ENCODE measurements at places on chromosomes 6 and 20.

DNA sequence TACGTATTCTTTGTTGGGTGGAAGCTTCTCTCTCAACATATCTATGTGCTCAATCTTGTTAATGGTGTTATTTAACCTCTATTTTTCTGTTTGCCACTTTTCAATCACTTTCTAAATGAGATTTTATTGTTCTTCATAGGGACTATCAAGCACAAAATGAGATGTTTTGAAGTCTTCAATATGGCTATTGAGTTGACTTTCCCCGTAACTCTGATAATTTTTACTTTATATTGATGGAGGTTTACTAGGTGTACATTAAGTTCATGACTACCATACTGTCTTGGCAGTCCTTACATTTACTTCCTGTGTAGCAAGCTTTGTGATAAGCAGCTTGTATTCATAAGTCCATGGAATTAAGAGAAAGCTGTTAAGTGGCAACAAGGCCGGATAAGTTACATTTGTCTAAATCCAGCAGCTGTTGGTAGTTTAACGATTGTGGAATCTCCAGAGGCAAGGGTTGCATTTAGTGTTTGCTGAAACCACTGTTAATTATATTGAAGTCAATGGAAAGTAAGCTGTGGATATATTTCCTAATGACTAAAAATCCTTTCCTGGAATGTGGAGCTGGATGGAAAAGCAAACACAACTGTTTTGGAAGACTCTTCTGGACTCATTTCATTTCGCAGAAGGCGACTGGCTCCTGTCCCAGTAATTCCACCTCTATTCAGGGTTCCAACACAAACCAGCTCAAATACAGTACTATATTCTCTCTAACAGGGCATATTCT, 57.3 kb upstream of the SMIM29 start:
- peak; percentile 15 for DNase-seq

DNA sequence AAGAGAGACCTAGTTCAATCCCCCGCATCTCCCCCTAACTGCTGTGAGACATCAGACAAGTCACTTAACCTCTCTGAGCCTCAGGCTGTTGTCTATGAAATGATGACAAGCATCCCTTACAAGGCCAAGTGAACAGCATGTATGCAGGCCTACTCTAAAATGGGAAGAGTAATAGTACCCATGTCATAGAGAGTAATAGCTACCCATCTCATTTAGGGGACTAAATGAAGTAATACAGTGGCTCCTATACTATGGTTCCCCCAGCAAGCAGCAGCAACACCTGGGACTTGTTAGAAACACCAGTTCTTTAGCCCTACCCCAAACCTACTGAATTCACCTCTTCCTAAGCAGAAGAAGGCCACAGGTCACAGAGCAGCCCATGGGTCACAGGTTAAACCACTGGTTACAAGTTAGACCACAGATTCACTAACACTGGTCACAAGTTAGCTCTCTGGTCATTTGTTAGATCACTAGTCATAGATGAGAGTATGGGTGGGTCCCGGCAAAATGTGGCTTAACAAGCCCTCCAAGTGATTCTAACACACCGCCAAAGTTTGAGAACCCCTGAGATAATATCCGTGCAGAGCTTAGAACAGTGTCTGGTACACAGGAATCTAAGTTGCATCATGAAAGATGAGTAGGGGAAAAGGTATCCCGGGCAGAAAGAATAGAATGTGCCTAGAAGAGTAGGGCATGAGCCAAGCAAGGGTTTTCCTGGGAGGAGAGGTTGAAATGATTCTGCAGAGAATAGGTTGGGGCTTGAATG, 1.4 kb downstream of the DEFB124 start:
- no peak for DNase-seq

DNA sequence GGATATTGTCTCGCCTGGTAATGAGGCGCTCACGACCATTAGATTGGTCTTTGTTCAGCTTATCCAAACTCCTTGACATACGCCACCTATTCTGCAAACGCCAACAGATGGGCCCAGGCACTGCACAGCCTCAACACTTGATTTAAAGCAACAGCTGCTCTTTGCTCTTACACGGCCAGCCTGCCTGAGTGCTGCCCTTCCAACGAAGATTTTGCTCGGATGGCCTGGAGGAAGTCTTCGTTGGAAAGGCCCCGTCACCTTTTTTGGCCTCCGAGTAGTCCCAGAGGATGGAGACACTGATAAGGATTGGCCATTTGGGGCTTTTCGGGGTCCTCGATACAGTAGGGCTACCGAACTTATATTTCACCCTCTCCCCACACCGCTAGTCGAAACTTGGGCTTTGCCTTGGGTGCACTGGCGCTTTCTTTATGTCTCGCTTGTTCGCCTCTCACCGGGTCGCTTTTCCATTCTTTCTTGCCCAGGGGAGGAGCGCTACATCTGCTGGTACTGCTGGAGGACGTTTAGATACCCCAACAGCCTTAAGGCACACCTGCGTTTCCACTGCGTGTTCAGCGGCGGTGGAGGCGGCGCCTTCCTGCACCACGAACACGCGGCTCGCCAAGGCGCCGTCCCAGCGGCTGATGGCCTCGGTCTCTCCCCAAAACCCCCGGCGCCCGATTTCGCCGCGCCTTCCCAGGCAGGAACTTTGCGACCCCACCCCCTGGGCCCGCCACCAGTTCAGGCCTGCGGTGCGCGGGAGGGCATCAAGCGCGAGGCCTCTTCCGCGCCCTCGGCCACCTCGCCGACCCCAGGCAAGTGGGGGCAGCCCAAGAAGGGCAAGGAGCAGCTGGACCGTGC, 6.1 kb downstream of the PRDM13 start:
- DNase-seq, result no peak

- DNase-seq, result peak; percentile 75
Observed at GRCh38 chr6:79872986-79873385, 74.4 kb downstream of the ELOVL4 start.

DNA sequence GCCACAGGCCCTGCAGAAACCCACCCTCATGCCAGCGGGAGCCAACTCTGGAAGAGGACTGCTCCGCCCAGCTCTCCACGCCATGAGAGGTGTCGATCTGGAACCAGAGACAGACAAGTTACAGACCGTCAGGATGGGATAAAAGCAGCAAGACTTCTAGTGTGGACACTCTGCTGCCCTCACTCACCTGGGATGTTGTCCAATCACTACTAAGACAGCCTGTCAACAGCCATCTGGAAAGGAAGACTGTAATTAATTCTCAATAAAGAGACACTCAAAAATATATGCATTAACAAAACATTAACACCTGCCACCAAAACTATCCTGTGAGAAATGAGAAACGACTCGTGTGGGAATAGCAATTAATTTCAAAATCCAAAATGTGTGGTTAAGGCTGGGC, 28.3 kb downstream of the SLC2A4RG start:
- DNase-seq, result no peak

DNA sequence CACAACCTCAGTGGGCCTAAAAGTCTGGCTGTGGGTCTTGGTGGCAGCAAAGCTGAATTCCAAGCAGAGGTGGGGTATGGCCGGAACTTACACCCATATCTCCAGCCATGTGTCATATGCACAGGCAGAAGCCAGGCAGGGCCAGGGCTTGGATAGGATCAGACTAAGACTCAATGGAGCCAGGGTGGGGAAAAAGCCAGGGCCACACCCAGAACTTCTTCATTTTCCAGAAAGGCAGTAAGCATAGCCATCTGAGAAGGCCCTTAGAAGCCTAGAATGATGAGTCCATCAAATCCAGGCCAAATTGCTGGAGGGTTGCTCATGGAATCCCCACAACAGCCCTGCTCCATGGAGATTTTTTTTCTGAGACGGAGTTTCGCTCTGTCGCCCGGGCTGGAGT, 116.2 kb upstream of the SRSF6 start:
- no peak for DNase-seq

GRCh38 chr6:10223841-10224240, 191.0 kb downstream of the TFAP2A start:
- DNase-seq, result no peak

GRCh38 chr20:39161900-39162299, 199.8 kb downstream of the DHX35 start:
- DNase-seq, result no peak

- peak; percentile 47 for DNase-seq
Observed at GRCh38 chr6:113137426-113137825, 719.7 kb upstream of the MARCKS start.

- no peak for DNase-seq
Observed at GRCh38 chr6:40473026-40473425, 114.1 kb downstream of the LRFN2 start.

GRCh38 chr20:54208548-54209176, 775 bp downstream of the PFDN4 start:
- DNase-seq, result peak; percentile 61

GRCh38 chr20:3431109-3431508, 23.6 kb upstream of the DNAAF9 start:
- no peak for DNase-seq
